ENCODE measurements at places on chromosomes 7 and 10.

DNA sequence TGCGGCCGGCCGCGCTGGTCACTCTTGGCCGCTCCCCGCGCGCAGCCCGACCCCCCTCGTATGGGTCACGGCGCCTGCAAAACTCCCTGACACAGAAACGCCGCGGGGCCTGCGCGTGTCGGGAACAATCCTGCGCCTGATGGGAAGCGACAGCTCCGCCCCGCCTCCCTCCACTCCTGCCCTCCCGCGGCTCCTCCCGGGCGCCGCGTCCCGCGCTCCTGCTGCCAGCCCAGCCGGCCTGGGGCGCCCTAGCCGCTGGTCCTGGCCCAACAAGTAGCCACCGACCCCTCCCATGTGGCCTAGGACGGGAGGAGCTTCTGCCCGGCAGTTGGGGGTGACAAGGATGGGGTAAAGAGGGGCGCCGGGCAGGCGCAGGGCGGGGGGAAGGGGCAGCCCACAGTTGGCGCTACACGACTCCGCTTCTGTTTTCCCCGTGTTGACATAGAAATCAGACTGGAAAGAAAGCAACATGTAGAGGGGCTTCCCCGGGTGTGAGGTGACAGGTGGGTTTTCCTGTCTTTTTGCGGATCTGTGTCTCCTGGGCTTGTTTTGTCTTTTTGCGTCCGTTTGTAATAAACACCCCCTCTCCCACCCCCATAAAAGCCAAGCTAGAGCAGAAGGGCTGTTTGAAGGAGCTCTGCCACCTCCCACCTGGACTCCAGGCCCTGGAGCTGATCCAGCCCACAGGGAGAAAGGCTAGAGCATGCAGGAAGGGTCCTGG is 35.1 kb upstream of the PAX2 start:
- H3K4me1 ChIP-seq, result peaks cover 3% of the 10 kb centered on the region
- no peaks in the 10 kb centered on the region for H3K36me3 ChIP-seq
- no peak overlapping the region for H3K4me3 ChIP-seq

GRCh38 chr7:79702116-79702515 is 248.6 kb upstream of the MAGI2 start:
- H3K27me3 ChIP-seq, result no peaks in the 10 kb centered on the region
- no peaks in the 10 kb centered on the region for H3K4me1 ChIP-seq
- H3K27ac ChIP-seq, result no peak overlapping the region

DNA sequence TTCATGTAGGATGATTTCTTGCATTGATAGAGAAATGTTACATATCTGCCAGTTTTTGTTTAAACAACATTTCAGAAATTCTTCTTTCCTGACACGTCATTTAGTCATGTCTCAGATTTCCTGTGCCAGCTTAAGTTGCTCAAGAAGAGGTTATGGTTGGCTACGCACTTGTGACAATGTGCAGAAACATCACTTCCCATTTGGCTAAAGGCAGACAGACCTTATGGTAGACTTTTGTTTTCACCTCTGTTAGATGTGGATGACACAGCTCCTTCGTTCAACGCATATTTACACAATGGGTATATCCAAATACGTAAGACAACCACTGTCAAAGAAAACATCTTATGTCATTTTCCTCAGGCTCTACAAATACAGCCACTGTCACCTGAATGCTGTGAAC is 125.8 kb downstream of the DOCK4 start:
- H3K27ac ChIP-seq, result no peak overlapping the region
- no peak overlapping the region for H3K4me3 ChIP-seq
- H3K36me3 ChIP-seq, result no peaks in the 10 kb centered on the region
- DNase-seq, result no peak
- H3K4me1 ChIP-seq, result peaks cover 7% of the 10 kb centered on the region
- H3K27me3 ChIP-seq, result peaks cover 9% of the 10 kb centered on the region

DNA sequence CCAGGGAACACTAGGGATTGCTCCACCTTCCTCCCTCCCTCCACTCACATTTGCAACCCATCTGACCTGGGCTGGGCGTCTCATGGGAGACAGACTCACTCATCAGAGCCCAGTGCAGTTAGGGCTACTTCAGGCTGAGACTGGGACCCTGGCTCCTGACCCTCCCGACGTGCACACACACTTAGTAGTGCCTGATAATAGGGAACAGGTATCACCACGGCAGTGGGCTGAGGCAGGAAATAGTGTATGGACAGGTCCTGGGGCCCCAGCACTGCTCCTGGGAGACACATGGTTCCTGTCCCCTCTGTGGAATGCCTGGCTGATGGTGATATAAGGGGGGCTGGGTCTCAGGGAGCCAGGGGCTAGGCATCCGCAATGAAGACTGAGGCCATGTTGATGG is 14.3 kb downstream of the AQP1 start:
- no peak for DNase-seq
- H3K27ac ChIP-seq, result no peak overlapping the region
- H3K27me3 ChIP-seq, result no peaks in the 10 kb centered on the region

- H3K4me3 ChIP-seq, result no peak overlapping the region
- peaks cover 13% of the 10 kb centered on the region for H3K4me1 ChIP-seq
- H3K27me3 ChIP-seq, result no peaks in the 10 kb centered on the region
- H3K36me3 ChIP-seq, result peaks cover 21% of the 10 kb centered on the region
- DNase-seq, result no peak
- no peak overlapping the region for H3K27ac ChIP-seq
Observed at GRCh38 chr7:23394488-23395171, 75.7 kb downstream of the IGF2BP3 start.

GRCh38 chr10:78200686-78201085 is 167.0 kb downstream of the RPS24 start:
- peaks cover 3% of the 10 kb centered on the region for H3K4me1 ChIP-seq
- H3K36me3 ChIP-seq, result no peaks in the 10 kb centered on the region
- no peak overlapping the region for H3K27ac ChIP-seq
- no peak for DNase-seq
- no peaks in the 10 kb centered on the region for H3K27me3 ChIP-seq
- H3K4me3 ChIP-seq, result no peak overlapping the region

DNA sequence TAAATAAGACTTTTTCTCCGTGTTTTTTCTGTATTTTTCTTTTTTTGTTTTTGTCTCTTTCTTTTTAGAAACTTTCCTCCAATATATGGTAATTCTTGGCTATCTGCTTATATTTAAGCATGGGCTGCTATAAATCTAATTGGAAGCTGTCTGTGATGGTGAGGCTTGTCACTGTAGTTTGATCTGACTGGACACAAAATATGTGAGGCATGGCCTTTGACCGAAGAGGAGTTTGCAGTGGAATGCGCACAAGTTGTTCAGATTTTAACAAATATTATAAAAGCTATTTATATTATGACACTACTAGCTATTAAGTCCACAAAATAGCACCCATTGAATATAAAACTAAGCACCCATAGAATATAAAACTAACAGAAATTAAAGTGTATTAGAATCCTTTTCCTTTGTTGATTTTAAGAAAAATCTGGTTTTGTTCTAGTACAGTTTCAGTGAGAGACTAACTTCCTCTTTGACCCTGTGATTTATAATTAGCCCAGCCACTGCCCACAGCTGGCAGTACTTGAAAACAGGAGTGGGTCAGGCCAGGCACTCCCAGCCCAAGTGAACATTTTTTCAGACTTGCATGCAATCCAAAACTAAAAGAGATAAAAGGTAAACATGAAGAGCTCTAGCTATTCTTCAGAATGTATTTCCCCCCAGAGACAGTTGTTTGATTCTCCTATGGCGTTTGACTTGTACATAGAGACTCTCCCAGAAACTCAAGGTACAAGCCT is 69.9 kb upstream of the FGL2 start:
- no peak for DNase-seq
- peaks cover 3% of the 10 kb centered on the region for H3K36me3 ChIP-seq
- no peak overlapping the region for H3K4me3 ChIP-seq
- peaks cover 19% of the 10 kb centered on the region for H3K4me1 ChIP-seq

- peaks cover 53% of the 10 kb centered on the region for H3K4me1 ChIP-seq
- peak overlapping the region; percentile 95 for H3K27ac ChIP-seq
- peak; percentile 70 for DNase-seq
- peak overlapping the region; percentile 70 for H3K4me3 ChIP-seq
Observed at GRCh38 chr10:103470761-103471653, 8.0 kb downstream of the CALHM3 start.

- H3K27me3 ChIP-seq, result no peaks in the 10 kb centered on the region
- H3K4me3 ChIP-seq, result no peak overlapping the region
- no peaks in the 10 kb centered on the region for H3K4me1 ChIP-seq
- no peaks in the 10 kb centered on the region for H3K36me3 ChIP-seq
Observed at GRCh38 chr10:35685402-35685801, 43.3 kb upstream of the FZD8 start.

- H3K4me1 ChIP-seq, result no peaks in the 10 kb centered on the region
- no peak for DNase-seq
- H3K36me3 ChIP-seq, result no peaks in the 10 kb centered on the region
- no peak overlapping the region for H3K4me3 ChIP-seq
- no peak overlapping the region for H3K27ac ChIP-seq
Observed at GRCh38 chr7:118713039-118713438, 488.5 kb downstream of the ANKRD7 start.

GRCh38 chr7:5750031-5750653 is 31.3 kb downstream of the RNF216 start:
- peaks cover 15% of the 10 kb centered on the region for H3K36me3 ChIP-seq
- no peaks in the 10 kb centered on the region for H3K27me3 ChIP-seq
- no peak overlapping the region for H3K27ac ChIP-seq
- DNase-seq, result no peak
- H3K4me1 ChIP-seq, result no peaks in the 10 kb centered on the region

GRCh38 chr7:66183700-66184099 is 21.4 kb upstream of the TPST1 start:
- no peak for DNase-seq
- H3K36me3 ChIP-seq, result no peaks in the 10 kb centered on the region
- no peaks in the 10 kb centered on the region for H3K4me1 ChIP-seq

- peaks cover 94% of the 10 kb centered on the region for H3K4me1 ChIP-seq
- DNase-seq, result peak; percentile 44
- H3K4me3 ChIP-seq, result no peak overlapping the region
- H3K27ac ChIP-seq, result peak overlapping the region; percentile 92
- H3K36me3 ChIP-seq, result peaks cover 88% of the 10 kb centered on the region
Observed at GRCh38 chr10:11177926-11178471, 160.3 kb downstream of the CELF2 start.

DNA sequence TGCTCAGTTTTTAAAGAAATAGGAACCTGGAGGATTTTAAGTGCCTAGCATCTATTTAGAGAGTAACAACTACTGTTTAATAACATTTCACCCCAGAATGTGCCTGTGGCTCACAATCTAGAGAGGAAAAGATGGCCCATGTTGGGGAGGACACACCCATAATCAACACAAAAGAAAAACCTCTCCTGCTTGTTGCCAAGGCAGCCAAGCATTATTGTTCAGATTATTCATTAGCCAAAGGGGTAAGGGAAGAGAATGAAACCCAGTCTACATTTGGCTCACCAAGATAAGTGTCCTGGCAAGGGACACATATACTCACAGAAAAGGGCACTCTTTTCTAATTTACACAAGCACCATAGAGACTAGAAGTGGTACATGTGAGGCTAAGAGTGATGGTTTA is 17.7 kb upstream of the IFIT1B start:
- peaks cover 8% of the 10 kb centered on the region for H3K4me1 ChIP-seq
- no peak for DNase-seq
- H3K27me3 ChIP-seq, result peaks cover 39% of the 10 kb centered on the region
- no peak overlapping the region for H3K27ac ChIP-seq

GRCh38 chr7:90613088-90613498 is 17.0 kb downstream of the CDK14 start:
- no peaks in the 10 kb centered on the region for H3K27me3 ChIP-seq
- H3K4me1 ChIP-seq, result peaks cover 3% of the 10 kb centered on the region
- no peak overlapping the region for H3K4me3 ChIP-seq
- no peak overlapping the region for H3K27ac ChIP-seq

DNA sequence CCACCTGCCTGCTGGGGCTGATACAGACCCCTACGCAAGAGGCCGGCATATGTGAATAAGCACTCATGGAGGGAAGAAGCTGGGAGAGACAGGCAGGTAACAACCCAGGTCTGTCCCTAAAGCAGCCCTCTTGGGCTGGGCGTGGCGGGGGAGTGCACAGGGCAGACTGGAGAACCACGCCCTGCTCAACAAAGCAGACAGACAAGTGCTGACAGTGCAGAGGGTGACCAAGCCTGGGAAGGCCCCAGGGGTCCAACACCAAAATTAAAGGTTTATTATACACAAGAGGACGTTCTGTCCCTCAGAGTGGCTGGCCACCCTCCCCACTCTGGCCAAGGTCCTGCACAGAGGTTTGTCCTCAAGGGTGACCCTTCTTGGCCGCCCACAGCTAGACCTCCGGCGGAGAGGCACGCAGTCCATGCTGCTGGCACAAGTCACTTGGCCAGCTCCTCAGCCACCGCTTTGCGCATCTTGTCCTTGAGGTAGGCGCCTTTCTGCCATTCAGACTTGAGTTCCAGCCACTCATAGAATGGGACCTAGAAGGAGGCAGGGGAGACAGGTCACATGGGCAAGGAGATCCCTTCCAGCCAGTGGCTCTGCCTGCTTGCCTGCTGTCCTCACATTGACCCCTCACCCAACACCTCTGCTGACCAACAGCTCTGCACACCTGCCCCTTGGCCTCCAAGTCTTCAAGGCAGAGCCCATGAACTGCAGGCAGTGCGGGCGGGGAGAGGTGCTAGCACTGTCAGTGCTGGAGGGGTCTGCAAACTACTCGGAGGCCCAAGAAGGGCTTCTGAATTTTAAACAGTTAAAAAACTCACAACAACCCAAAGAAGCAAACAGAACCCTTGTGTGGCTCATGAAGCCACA is 11.4 kb upstream of the NACAD start:
- peaks cover 22% of the 10 kb centered on the region for H3K36me3 ChIP-seq
- H3K4me1 ChIP-seq, result no peaks in the 10 kb centered on the region
- no peak overlapping the region for H3K27ac ChIP-seq
- no peak for DNase-seq
- H3K4me3 ChIP-seq, result no peak overlapping the region

- DNase-seq, result no peak
- H3K36me3 ChIP-seq, result peaks cover 24% of the 10 kb centered on the region
- no peaks in the 10 kb centered on the region for H3K27me3 ChIP-seq
- H3K4me3 ChIP-seq, result no peak overlapping the region
- no peaks in the 10 kb centered on the region for H3K4me1 ChIP-seq
- H3K27ac ChIP-seq, result no peak overlapping the region
Observed at GRCh38 chr7:140330128-140330527, 68.2 kb downstream of the SLC37A3 start.

GRCh38 chr7:30584965-30585364 is 9.7 kb upstream of the GARS1 start:
- no peaks in the 10 kb centered on the region for H3K27me3 ChIP-seq
- no peak overlapping the region for H3K27ac ChIP-seq
- peaks cover 2% of the 10 kb centered on the region for H3K4me1 ChIP-seq
- peaks cover 60% of the 10 kb centered on the region for H3K36me3 ChIP-seq
- no peak overlapping the region for H3K4me3 ChIP-seq

- H3K27me3 ChIP-seq, result no peaks in the 10 kb centered on the region
- no peak overlapping the region for H3K27ac ChIP-seq
- H3K4me1 ChIP-seq, result peaks cover 13% of the 10 kb centered on the region
- H3K36me3 ChIP-seq, result no peaks in the 10 kb centered on the region
- DNase-seq, result no peak
- H3K4me3 ChIP-seq, result no peak overlapping the region
Observed at GRCh38 chr7:100520138-100520537, 18.9 kb upstream of the AGFG2 start.
